Stimulated activated CD8-positive, alpha-beta memory T cell treated with anti-CD3 and anti-CD28 coated beads, Interleukin-7, amount 100 ng/mL, for 1 hour (primary cell): ENCODE measurements at places on chromosomes 4 and X.

GRCh38 chrX:357693-358471, 28.8 kb downstream of the PPP2R3B start:
- no peak for DNase-seq

DNA sequence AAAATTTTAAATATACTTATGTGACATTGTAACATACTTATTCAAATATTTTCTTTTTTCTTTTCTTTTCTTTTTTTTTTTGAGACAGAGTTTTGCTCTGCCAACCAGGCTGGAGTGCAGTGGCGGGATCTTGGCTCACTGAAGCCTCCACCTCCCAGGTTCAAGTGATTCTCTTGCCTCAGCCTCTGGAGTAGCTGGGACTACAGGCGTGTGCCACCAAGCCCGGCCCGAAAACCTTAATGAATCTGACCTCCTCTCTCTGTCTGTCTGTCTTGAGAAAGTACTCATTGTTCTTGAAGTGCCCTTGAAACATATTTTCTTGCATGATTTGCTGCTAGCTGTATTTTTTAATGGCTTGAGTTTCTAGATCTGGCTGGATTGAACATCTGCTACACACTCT, 136.8 kb downstream of the ANAPC4 start:
- DNase-seq: no peak

GRCh38 chr4:109022961-109023360, 260.1 kb upstream of the ETNPPL start:
- DNase-seq: no peak

DNA sequence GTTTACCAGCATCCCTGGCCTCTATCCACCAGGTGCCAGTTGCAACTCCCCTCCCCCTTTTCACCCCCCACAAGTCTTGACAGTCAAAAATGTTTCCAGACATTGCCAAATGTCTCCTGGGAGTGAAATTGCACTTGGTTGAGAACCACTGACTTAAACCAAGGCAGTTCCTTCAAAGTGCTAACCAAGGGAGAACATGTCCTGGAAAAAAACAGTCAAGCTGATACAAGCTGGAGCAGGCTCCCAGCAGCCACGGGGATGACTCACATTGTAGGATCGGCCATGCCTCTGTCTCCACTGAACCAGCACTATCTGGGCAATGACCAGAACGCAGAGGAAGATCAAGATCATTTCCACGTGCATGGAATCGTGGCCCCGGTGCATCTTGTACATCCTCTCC, 11.4 kb downstream of the RNF175 start:
- no peak for DNase-seq

DNA sequence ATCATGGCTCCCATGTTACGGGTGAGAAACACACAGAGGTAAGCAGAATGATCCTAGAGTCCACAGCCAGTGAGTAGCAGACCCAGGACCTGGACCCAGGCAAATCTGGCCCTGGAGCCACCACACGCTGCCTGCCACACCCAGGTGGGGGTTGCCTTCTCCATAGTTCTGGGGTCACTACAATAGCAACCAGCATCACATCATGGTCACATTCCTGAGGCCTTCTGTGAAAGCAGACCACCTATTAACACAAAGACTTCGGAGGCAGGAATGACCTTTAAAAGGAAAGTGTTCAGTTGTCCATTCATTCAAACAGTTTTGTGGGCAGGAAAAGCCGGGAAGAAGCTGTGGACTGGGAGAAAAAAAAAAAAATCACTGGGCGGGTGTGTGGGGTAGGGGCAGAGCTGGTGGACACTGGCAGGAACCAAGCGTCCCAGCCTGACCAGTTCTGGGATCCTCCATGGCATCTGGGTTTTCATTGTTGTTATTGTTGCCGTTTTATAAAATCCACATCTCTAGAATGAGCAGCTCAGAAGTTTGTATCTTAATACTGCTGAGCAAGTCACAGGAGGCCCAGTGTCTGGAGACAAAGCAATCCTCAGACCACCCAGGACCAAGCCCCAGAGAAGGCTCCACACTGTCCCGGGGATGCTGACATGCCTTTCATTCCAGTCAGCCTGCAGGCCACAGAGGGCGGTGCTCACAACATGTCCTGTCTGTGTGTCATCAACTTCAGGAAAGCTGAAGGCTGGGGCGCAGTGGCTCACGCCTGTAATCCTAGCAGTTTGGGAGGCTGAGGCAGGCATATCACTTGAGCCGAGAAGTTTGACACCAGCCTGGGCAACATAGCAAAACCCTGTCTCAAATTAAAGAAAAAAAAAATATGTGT, 67.0 kb downstream of the SEL1L3 start:
- no peak for DNase-seq

DNA sequence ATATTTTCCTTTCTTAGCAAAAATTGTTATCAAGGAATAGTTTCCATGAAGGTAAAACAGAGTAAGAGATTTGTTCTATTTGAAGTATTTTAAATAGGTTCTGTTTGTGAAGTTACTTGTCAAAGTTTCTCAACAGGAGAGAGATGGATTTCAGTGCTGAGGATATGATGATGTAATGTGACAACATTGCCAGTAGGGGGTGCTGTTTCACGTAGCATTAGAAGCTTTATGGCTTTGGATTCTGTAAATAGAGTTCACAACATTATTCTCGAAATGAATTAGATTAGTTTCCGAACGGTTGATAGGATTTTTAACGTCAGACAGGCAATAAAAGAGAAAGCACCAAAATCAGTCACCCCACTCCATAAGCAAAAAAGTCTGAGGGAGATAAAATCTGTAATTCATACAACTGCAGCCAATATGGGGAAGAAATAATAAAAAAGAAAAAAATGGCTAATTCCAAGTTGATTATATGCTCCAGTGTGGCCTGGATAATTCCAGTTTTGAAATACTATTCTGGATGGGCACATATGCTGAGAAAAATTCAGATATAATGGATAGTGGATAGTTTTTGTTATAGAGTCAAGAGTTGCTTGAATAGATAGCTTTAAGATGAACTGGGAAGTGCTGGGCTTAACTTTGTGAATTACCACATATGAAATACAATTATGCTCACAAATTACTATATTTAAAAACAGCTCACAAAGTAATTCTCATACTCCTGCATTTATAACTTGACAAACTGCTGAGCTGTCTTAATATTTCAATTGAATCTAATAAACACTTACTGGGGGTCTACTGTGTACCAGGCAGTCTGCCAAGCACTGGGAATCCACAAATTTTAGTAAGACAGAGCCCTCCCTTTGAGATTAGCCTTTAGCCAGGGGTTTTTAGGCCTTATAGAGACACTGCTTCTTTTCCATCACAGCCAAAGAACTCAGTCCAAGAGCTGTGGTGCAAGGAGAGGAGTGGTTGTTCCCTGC, 109.1 kb downstream of the GPAT3 start:
- DNase-seq: no peak

- DNase-seq: no peak
Observed at GRCh38 chr4:11866391-11866790, 437.7 kb upstream of the HS3ST1 start.

GRCh38 chr4:173051716-173052115, 116.9 kb upstream of the GALNT7 start:
- DNase-seq: no peak

DNA sequence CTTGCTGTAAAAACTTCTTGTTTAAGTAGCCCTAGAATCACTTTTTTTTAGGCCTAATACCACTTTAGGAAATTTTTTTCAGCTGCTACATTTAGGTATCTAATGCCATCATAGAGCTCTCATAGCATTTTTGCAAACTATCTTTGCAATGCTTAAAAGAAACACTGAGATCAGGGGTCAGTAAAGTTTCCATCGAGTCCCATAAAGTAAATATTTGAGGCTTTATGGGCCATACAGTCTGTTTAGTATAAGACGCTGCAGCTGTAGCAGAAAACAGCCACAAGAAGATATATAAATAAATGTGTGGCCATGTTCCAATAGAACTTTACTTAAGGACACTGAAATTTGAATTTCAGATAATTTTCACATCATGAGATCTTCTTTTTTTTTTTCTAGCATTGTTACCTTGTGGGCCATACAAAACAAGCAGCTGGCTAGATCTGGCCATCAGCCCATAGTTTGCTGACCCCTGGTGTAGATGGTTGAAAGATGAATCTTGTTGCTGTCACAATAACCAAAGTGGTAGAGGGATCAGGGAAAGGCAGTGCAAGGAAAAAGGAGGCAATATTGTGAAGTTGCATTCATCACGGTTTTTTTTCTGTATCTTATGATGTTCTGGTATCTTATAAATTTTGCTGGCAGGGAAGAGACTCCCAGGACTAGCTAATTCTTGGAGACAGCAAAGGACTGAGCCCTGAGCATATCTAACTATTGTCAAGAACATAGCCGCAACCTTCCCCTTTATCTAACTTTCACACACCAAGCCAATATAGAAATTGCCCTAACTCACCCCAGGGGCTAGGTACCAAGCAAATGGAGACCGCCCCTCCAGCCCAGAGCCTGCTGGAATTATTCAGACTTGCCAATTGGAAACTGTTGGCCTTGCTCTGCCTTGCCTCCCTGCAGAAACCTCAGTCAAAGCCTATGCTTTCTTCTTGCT, 46.6 kb downstream of the RASGEF1B start:
- no peak for DNase-seq

GRCh38 chr4:113444386-113444785, 317.2 kb downstream of the CAMK2D start:
- DNase-seq: no peak
